ENCODE measurements at places on chromosomes 13 and 19.
A peak's percentile ranks its signal among the peaks of the same experiment; 100 is the strongest.

DNA sequence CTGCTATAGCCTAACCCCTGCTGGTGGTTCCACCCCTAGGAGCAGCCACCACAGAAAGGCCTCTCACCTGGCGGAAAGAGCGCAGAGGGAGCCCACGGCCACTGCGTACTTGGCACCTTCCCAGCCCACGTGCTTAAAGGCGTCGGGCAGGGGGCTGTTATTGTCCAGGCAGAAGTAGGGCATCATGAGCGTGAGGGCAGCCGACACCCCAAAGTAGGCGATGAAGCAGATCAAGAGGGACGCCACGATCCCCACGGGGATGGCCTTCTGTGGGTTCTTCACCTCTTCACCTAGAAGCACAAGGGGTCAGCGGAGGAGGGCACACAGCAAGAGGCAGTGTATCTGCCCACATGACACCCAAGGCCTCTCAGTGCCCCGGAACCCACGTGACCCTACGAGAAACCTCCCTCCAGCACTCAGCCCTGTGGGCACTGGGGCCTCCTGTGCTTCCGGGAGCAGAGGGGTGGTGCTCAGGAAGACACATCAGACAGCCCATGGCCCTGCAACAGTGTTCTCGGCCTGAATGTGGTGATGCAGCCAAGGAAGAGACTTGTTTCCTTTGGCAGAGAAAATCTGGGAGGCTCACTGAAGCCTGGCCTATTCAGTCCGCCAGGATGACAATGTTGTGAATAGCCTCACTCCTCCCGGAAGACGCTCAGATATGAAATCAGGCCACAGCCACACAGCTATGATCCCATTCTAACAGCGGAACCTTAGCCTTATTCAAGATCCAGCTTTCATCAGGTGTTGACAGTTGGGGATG lies 72.1 kb downstream of the SLC7A1 start:
- no peak for DNase-seq

DNA sequence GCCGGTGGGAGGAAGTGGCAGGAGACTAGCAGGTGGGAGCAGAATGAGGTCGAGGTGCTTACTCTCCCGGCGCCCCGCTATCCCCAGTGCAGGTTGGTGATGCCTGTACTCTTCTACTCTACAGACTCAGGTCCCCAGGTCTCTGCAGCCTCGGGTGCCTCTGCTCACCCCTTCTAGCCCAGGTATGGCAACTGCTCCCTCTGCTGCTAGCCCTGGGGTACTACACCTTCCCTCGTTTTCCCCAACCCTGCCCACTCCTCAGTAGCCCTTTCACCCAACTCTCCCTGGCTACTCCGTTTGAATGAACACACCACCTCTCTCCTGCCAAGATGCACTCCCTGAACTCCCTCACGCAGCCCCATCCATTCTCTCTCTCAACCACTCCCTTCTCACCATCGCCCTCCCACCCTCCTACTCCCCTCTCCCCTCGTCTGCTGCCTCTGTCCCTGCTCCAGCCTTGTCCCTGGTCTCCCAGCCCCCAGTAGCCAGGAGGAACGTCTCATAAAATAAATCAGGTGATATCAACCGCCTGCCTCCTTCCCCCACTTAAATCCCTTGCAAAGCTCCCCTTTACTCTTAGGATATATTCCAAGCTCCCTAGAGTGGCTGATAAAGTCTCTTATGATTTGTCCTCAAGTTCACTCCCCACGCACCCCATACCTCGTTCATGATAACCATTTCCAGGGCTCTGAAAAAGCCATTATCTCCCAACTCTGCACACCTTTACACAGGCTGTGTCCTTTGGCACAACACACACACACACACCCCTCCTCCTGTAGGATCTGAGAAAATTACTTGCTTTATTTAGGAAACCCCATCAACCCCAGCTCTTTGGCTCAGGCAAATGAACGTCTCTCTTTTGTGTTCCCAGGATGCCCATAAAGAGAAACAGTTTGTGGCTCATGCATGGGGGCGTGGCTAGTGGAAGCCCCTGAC lies 8.2 kb upstream of the MEIS3 start:
- DNase-seq, result peak; percentile 32

DNA sequence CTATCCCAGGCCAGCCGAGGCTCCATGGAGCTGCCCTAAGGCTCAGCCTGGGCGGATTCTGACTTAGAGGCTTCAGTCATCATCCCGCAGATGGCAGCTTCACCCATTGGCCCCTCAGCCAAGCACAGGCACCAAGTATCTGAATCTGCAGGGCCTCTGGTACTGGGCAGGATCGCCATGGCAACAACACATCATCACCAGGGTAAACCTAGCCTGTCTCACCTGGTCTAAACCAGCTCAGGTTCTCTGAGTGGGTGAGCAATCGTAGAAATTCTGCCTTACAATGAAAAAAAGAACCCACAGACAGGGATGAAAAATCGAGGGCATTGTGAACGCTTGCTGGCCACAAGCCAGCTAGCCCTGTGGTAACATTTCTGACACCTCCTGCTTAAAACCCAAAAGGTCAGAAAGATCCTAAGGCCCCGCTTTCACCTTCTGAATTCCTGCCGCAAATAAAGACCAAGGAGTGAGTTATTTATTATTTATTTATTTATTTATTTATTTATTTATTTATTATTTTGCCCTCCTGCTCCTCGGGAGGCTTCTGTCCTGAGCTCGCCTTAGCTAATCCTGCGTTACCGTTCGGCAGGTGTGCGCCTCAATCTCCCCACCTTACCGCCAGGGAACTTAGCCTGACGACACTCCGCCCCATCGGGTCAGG lies 12.0 kb upstream of the CEACAM21 start:
- DNase-seq, result no peak

DNA sequence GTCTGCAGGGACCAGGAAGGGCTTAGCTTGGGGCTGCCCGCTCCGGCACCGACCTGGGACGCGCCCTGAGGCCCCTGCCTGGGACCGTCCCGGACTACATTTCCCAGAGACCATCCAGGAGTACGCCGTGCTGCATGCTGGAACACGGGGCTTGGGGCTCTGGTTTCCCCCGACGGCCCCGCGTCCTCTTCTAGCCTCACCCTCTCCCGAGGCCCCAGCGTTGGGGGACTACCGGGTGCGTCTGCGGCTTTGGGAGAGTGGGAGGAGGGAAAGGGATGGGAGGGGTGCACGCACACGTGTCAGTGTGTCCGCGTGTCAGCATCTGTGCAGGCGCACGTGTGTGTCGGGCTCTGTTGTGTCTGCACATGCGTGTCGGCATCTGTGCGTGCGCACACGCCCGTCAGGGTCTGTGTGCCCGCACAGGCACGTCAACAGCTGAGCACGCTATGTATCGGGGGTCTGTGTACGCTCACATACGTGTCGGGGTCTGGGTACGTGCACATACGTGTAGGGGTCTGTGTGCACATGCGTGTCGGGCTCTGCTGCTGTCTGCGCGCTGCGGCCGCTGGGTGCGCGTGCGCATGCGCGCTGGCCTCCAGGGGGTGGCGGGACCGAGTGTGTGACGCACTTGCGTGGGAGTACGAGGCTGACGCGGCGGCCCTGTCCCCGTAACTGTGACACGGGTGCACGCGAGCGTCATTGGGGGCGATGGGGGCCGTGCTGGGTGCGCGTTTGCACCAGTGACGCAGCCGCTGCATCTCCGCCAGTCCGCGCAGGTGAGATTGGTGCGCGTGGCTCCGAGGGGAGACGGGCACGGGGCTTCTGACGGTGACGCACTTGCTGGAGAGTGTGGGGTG lies at the start of gene ZNF331:
ZNF331 (plus strand) TSS at position 625 of the 857 bp plus-strand sequence. CDS start 31,232 bp downstream, outside the sequence.
- peak; percentile 40 for DNase-seq

DNA sequence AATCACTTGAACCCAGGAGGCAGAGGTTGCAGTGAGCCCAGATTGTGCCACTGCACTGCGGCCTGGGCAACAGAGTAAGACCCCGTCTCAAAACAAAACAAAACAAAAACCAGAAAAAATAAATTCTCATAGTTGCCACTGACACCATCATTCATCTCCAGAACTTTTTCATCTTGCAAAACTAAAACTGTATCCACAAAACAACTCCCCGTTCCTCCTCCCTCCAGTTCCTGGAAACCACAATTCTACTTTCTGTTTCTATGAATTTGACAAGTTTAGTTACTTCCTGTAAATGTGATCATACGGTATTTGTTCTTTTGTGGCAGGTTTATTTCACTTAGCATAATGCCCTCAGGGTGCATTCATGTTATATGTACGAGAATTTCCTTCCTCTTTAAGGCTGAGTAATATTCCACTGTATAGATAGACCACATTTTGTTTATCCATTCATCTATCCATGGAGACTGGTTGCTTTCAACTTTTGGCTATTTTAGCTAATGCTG lies 13.2 kb upstream of the ADGRE5 start:
- peak; percentile 70 for DNase-seq

GRCh38 chr19:52527956-52528351 lies 486 bp downstream of the ZNF808 start:
- DNase-seq, result no peak
